Activated gamma-delta T cell (primary cell): ENCODE measurements at places on chromosomes 5 and 9.

GRCh38 chr5:74916831-74917710, 50.9 kb upstream of the FAM169A start:
- no peak for DNase-seq

- DNase-seq = no peak
These were observed 141.8 kb downstream of the PRKACG start for GRCh38 chr9:68872026-68872501.

DNA sequence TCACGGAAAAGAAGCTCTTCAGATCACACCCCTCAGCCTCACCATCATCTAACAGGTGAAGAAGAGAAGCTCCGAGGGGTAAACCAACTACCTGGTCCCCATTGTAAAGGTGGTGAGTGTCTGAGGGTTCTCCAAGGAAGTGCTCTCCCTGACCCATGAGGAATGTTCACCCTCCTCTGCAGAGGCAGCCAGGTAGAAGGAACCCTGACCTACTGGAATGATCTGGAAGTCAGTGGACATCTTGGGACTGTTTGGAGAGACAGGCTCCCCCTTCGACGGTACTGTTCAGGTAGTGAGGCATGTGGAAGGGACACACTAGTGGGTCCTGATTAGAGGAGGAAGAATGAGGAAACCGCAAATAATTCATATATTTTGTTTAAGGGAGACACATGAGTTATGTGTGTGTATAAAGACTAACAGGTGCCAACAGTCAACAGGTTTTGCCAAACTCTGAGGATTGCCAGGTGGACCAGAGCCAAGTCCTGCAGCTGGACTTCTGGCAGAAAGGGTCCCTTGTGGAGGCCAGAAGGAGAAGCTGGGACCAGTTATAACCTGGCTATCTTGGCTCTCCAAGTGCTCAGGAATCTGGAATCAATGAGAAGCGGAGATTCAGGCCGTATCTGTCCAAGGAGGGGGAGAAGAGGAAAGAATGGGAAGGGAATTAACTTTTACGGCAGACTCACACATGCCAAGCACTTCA, 3.0 kb upstream of the ZBTB34 start:
- no peak for DNase-seq

DNA sequence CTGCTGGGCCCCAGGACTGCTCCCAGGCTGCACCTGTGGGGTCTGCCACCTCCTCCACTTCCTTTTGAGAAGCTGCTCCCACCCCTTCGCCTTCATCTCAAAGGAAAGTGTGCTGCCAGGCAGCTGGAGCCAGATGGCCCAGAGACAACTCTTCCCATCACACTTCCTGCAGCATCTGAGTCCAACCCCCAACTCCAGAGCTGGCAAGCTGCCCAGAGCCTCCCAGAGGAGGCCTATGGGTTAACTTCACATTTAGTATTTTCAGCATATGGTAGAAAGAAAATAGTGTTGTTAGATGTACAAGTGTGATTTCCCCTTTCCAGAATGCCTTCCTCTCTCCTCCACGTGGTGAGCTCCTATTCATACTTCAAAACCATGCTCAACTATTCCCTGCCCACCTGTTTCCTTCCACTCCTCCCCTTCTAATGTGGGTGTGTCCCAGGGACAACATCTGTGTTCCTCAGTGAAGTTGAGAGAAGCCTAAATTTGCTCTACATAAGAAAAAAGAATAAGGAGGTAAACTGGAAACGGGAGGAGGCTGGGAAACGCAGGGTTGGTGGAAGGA, 38.6 kb upstream of the KCNMB1 start:
- no peak for DNase-seq

- no peak for DNase-seq
These were observed 11.4 kb downstream of the BASP1 start for GRCh38 chr5:17228821-17229291.

- no peak for DNase-seq
These were observed 73.3 kb downstream of the GLIS3 start for GRCh38 chr9:4226331-4227250.

- DNase-seq = no peak
These were observed 338.1 kb upstream of the SMC2 start for GRCh38 chr9:103755986-103756385.

- no peak for DNase-seq
These were observed 95.7 kb downstream of the LHFPL2 start for GRCh38 chr5:78552729-78553342.

DNA sequence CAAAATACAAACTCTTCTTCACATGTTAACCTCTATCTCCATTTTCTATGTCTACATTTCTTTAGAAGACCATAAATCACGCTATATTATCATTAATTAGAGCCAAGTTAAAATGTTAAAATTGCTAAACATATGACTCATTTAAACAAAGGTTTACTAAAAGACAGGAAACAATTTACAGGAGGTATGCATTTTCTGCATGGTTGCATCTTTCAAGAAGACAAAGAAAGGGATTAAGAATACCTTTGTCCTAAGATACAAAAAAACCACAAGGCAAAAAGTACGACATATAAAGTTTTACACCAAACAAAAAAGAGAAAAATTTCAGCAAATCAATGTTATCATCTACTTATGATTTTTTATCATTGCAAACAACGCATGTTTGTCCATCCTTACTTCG, 324.4 kb downstream of the PDE4D start:
- no peak for DNase-seq

GRCh38 chr5:128757196-128757959, 207.9 kb upstream of the SLC27A6 start:
- no peak for DNase-seq

- no peak for DNase-seq
These were observed 156.6 kb upstream of the DMRT1 start for GRCh38 chr9:684941-685340.

DNA sequence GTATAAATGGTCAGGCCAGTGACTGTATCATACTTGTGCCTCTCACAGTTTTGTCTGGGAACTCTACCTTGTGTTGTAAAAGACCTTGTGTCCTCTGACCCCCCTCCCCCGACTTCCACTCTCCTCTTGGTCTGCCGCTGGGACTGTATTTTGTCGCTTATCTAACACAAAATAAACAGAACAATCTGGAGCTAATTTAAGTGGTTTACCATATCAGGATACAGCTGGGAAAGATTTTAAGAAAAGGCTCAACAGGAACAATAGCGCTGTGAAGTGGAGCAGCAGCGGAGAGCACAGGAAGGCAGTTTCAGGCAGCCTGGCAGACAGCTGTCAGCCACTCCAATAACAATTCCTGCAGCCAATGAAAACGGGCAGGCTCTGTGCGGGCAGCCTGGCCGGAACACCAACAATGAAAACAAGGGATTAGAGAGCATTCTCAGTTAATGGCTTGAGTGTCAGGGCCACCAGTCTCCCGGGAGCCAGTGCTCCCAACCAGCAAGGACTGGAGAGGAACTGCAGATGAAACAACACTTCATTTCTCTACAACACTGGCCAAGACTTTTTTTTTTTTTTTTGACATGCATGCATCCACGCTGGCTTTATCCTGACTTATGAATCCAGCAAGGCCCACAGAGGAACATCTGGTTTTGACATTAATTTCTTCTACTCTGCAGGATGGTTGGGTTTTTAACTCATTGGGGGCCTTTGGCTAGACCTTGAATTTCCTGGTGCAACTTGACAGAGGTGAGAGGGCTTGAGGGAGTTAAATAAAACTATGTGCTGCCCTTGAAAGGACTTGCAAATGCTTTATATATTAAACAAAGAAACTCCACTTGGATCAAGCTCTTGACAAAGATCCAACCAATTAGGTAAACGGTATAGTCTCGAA, 76.7 kb downstream of the ARSB start:
- no peak for DNase-seq
